ENCODE measurements at places on chromosomes 6 and 20. TPM values are rescaled to one million over a fixed set of nuclear protein-coding genes. Genes with fewer than 3 reads are reported as not detected.

DNA sequence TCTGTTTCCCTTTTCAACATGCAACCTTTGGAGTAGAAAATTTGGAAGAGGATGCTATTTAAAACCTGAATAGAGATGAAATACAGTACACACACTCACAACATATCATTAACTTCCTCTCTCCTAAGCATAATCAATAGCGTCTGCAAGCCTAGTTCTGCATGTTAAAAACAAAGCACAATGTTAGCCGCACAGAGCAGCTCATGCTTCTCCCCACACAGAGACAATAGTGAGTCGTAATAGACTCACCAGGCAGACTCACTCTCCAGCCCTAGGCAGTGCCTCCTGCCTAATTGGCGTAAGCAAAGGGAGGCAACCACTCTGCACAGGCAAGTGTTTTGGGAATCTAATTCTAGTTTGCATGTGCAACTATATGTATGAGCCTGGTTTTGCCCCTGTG lies 45.8 kb upstream of the ARID1B start:
- DNase-seq: no peak

GRCh38 chr6:162416831-162417537 lies 310.6 kb downstream of the PRKN start:
- no peak for DNase-seq

DNA sequence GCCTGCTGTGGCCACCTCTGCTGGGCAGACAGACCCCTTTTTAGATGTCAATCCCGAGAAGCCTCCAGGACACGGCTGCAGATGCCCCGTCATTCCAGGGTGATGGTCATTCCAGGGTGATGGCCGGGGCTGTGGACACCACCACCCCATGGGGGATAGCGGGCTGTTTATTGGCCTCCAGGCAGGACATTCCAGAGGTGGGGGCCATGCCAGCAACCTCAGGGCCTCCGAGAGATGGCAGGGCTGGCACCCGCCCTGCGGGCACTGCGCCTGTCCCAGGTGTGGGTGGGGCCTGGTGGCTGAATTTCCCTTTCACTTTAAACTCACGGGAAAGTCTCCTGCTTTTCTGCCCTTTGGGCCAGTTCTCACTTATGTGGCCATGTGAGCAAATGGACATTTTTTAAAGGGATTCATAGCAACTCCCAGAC lies 14.5 kb downstream of the COL9A3 start:
- DNase-seq: no peak

GRCh38 chr20:36230019-36230418 lies 6.3 kb upstream of the AAR2 start:
- DNase-seq: no peak

- DNase-seq: no peak
These were observed 43.1 kb downstream of the BLTP3A start for GRCh38 chr6:34834789-34835518.

DNA sequence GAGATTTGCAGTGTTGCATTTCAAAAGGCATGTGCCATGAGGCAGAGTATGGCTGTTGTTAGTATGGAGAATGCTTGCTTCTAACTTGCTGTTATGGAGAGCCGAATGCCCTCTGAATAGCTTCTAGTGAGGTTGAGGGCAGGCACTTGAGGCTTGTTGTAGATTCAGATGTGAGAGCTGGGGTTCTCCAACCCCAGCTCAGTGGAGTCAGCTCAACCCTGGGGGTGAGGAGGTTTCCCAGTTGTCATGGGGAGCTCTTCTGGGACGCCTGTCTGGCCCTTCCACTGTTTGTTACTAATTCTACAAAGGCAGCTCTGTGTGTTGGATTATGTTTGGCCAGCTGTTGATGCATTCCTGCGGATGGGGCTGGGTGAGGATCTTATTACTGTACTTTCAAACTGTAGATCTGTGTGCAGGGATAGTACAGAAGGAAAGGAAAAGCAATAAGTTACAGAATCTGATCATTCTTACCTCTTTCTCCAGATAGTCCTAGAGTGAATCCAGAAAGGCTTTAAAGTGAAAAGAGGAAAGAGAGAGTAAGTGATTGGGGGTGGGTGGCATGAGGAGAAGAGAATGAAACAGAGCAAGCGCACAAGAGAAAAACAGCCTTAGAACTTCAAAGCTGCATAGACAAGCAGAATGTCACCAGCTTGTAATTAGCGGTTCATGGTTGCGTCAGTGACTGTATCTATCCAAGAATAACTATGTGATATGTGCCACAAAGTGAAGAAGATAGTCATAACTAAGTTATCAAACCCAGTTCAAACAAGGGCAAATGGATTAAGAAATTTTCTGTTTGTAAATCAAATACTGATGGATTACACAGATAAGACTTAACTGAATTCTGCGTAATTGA lies 148.7 kb downstream of the PRL start:
- no peak for DNase-seq

DNA sequence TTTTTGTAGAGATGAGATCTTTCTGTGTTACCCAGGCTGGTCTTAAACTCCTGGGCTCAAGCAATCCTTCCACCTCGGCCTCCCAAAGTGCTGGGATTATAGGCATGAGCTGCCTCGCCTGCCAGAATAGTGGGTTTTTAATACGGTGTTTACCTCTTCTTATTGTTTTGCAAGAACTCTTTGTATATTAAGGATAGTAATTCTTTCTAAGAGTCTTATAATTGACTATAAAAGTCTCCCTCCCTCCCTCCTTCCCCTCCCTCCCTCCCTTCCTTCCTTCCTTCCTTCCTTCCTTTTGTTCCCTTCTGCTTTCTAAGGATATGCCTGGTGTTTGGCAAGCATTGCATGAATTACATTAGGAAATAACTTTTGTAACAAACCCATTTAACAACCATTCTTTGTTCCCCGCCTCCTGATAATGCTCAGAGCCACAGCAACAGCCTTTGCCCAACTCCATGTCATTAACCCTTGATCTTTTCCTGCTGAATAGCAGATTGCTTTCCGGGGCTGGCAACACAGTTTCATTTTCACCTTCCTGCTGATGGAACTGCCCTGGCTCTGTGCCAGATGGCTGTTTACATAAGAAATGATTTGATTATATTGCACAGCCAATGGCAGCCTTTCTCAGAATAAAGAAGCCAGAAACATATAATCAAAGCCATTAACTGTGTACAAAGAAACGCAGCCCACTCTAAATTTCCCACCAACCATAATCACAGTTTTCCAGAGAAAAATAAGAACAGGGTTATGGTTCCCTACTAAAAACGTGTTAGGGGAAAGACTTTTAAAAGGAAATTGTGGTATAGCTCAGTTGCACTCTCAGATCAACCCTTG lies 143.7 kb upstream of the PTPN1 start:
- DNase-seq: peak; percentile 50

GRCh38 chr20:37534401-37535157 lies 6.9 kb upstream of the BLCAP start:
- no peak for DNase-seq

- no peak for DNase-seq
These were observed 106.1 kb upstream of the JAG1 start for GRCh38 chr20:10779911-10780310.

DNA sequence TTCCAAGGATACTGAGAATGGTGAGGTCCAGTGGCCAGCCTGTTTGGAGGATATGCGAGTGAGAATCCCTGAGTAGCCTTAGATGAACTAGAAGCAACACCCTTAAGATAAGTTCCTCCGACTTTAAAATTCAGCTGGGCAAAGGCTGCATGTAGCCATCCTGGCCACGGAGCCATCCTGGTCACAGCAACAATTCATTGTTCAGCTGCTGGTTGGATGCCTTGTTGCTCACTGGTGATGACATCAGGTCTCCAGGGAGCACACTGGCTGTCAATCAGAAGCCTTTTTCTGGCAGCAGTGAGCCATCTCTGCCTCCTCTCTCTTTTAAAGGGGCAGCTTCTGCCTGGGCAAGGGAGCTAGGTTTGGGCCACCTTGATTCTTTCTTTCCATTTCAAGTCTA lies 22.4 kb upstream of the RIMS4 start:
- no peak for DNase-seq

Gene FAM83C
- not detected for total RNA-seq

Gene ETV7
- 0.87 TPM for total RNA-seq

DNA sequence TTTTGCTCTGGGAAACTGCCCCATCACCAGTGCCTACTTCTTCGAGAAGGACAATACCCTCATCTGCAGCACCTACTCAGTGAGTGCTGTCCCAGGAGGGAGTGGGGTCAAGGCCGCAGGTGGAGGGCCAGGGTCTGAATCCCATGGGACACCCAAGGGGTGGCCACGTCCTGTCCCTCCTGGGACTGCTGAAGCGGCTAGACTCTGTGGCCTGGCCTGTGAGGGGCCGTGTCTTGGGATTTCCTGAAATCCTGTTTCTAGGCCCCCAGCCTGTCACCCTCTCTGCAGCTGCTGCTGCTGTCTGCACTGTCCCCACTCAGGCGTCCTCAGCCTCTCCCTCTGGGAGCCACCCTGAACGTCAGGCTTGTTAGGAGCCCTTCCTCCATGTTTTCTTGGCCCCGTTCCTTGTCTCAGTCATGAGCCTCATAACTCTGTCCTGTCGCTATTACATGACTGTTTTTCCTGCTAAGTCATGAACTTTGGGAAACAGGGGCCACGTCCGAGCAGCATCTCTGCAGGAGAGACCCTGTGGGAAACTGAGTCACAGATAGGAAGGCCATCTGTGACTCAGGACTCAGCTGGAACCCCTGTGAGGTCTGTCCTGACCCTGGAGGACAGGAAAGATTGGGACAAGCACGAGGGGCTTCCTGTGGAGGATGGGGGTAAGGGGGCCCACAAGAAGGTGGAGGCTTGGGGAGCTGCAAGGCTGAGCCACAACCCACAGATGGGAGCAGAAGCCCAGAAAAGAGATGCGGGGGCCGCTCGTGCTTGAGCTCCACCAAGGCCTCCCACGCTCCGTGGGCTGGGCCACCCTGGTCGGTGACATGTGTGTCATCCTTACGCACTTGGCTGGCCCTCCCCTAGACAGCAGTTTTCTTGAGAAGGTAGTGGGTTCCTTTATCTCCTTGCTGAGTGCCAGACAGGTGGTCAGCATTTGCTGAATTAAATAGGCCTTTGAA lies 49.9 kb downstream of the EFCAB8 start:
- DNase-seq: no peak

Gene OR2B2
- not detected for total RNA-seq

Gene CD40
- 49.7 TPM for total RNA-seq

Gene ASXL1
- 20.7 TPM for total RNA-seq

Gene SOBP
- 2.5 TPM for total RNA-seq

DNA sequence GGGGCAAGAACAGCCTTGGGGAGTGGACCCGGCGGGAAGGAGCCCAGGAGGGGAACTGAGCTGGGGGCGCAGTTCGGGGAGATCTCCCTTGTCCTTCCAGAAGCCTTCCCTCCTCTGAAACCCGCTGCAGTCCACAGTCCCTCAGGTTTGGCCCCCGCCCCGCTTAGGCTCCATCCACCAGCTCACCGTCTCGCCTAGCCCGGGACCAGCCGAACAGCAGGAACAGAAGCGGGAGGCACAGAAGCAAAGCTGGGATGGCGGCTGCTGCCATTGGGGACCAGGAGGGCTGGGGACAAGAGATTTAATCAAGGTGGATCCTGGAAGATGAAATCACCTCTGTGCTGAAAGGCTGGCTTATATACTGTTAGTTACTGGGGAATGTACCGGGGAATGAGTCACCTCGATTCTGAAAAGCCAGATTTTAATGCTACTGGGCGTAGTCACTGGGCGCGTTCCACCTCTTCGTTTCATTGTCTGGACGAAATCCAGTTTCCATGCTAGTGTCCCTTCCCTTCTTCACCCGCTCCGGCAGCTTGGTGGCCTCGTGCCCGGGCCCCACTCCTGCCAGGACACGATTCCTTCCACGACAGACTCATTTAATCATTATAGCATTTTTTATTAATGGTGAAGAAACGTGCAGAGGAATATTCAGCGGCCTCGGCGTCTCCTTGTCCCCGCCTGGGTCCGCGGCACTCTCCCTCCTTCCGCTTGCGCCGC lies at the start of gene RAET1L:
RAET1L (minus strand) TSS at position 332 of the 717 bp plus-strand sequence; CDS start at position 271, 61 bp downstream.
- no peak for DNase-seq

DNA sequence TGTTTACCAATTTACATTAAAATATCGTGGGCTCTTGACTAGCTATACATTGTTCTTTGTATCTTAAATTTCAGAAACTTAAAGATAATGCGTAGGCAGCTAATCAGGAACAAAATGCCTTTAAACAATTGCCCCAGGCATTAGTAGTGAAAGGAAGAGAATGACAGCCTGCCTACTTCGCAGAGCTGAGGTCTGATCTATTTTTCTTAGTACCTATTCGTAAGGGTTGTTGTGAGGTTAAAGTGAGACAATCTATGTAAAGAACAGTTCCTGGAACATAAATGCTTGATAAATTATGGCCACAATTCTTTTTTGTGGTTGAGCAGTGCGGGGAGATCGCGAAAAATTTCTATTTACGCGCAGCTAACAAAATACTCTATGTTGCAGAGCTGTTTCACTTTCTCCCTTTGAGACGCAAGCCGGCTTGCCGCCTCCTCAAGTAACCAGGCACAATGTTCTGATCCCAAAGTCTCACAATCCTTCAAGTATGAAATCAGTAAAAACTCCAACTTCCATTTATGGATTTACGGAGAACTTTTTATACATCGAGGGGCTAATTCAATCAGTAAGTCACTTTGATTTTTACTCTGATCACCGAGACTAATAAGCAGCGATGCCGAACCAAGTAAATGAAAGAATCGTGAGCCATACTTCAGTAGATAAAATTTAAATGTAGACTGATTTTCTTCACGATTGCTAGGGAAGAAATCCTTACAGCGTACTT lies 878 bp upstream of the PNRC1 start:
- no peak for DNase-seq

Gene DNPH1
- total RNA-seq: 140 TPM

Gene SLC13A3
- total RNA-seq: 1.6 TPM

DNA sequence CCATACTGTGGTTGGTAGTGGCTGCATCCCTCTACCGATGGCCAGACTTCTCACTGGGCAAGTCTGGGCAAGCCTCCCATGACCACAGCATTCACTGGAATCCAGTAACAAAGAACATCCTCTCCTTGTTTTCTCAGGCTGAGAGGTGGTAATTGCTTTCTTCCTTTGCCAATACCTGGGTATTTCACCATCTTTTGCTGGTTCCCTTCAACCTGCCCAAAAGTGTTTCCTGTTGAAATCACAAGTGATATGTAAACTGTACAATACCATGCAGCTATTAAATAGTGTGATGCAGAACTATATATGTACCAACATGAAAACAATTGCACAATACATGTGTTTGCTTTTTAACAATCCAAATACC lies at the start of gene PTCHD4:
PTCHD4 (minus strand) TSS at position 55 of the 364 bp plus-strand sequence. CDS start 42,240 bp downstream, outside the sequence.
- no peak for DNase-seq

GRCh38 chr6:166465671-166466087 lies 82.9 kb upstream of the MPC1 start:
- DNase-seq: no peak

DNA sequence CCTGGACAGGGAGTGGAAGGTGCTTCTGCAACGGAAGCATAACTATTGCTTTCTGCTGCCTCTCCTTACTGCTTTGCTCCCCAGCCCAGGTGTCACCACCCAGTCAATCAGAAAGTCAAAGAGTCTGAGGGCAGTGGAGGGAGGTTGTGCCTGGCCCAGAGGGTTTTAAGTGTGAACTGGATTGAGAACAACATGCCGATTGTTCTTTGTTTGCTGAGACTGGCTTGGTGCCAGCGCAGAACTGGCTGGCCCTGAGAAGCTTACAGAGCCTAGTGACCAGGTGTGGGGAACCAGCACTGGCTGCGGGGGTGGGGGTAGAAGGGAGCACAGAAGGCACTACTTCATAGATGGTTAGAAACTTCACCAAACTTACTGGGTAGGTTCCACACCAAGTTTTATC lies 31.1 kb upstream of the ENPP4 start:
- DNase-seq: no peak

Measured in epithelial cell of proximal tubule (primary cell).